NCI-H2081 treated with DMSO at 0.1 percent for 48 hours (cell line): ENCODE measurements at places on chromosomes 13 and 19.

- DNase-seq = no peak
Measured at GRCh38 chr13:32889986-32890565, 126.1 kb upstream of the KL start.

GRCh38 chr19:3491396-3492119 lies 8.3 kb upstream of the SMIM44 start:
- no peak for DNase-seq

GRCh38 chr13:49246850-49247642 lies 679 bp upstream of the CDADC1 start:
- no peak for DNase-seq

- DNase-seq = no peak
Measured at GRCh38 chr13:73222627-73223305, 164.0 kb downstream of the KLF5 start.

- no peak for DNase-seq
Measured at GRCh38 chr19:4861147-4861546, 6.3 kb downstream of the PLIN3 start.

GRCh38 chr13:81017513-81018152 lies 676.7 kb upstream of the SPRY2 start:
- DNase-seq = peak; percentile 37

DNA sequence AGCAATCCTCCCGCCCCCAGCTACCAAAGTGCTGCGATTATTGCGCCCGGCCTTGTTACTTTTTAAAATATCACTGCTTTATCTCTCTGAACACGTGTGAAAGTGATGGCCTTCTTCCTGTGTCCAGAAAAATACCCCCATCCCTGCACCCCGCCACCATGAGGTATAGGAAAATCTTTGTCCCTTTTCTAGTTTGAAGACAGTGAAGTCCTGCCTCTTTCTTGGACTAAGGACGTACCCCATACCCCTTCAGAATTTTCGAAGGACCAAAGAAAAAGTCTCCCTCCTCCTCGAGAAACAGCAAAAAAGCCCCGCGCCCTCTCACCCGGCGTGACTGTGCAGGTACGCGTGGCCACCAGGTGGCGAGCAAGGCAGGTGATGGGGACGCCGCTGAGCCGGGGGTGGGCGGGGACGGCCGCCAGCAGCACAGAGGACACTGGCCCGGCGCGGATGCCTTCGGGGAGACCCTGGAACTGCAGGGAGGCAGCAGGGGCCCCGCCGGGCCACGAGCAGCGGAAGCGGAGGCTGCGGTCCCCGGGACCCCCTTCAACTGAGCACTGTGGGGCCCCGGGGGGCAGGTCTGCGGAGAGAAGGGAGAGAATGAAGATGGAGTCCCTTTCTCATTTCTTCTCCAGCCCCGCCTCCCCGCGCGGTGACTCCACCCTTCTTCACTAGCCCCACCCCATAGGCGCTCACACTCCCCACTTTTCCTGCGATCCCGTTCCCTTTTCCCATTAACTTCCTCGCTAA lies 3.2 kb downstream of the VSIG10L start:
- DNase-seq = no peak

DNA sequence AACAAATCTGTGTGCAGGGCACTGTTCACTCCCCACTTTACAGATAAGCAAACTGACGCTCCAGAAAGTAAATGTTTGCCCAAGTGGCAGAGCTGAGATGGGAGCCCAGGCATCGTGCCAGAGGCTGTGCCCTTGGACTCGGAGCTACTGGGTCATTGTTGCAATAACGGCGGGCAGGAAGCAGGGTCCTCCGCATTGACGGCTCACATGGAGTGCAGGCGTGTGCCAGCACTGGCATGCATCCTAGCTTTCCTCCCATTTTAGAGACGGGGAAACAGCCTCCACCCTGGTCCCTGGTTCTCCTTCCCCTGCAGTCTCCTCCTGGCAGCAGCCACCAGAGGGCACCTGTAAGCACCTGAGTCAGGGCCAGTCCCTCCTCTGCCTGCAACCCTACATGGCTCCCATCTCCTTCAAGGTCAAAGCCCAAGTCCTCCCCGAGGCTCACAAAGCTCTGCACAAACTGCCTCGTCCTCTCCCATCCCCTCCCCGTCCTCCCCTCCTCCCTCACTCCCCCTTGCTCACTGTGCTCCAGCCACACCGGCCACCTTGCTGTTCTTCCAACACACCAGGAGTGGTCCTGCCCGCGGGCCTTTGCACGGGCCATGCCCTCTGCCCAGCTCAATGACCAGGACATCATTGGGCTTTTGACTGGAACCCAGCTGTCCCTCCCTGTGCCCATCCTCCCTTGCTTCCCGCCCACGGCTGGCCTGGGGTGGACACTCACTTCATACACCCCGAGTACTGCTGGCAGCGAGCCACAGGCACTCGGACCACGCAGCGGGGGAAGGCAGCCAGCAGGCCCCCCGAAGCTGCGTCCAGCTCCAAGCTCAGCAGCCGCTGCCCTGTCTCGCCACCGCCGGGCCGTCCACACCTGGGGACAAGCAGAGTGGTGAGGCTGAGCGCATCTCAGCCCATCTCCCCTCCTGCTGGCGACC lies 7.7 kb upstream of the LRG1 start:
- no peak for DNase-seq

DNA sequence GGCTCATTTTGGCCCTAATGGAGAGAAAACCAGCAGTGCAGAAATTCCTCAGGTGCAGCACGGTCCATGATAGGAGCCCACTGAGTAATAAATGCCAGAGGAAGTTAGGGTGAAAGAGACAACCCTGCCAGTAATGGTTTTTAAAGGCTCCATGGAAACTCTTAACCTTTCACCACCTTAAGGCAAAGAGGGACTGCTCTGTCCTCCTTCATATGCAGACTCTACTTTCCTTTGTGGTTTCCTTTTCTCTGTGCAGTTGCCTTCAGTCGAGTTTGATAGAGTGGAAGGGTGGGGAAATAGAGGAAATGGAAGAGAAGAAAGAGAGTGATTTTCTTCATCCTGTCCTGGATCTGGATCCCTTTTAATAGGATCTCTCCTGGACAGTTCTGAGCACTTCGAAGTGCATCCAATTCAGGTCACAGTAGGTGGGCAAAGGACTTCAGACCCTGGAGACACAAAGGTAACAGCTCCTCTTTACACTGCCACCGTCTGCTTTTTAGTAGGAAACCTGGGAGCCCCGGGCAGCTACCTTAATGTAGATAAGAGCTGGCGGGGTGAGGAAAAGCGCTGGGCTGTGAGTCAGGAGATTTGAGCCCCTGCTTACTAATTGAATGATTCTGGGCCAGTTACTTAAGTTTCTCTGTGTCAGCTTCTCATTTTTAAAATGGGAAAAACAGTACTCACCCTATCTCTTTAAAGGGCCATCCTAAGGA lies 294.8 kb downstream of the KCNRG start:
- no peak for DNase-seq

- DNase-seq = no peak
Measured at GRCh38 chr19:45166723-45167252, 6.0 kb upstream of the NKPD1 start.

DNA sequence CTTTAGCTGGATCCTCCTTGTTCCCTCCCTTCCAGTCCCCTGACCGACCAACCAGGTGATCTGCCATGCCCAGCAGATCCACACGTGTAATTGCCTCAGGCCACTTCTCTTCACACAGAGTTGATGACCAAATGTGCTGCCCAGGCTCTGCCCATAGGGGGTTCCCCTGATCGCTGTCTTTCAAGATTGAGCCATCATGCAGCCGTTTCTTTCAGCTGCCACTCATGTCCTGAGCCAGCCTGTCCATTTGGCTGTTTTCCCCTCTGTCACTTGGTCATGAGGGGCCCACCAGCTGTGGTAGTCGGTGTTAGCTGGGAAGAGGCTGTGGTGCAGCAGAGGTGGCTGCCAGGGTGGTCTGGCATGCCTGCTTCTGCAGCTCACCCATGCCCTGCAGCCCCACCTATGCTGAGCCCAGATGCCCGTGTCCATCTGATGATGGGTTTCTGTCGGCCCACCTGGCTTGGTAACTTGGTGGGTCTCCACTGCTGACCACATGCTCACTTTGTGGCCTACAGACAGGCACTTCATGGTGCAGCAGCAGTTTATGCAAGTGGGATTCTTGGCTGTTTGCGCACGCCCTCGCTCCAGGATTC lies 35.6 kb upstream of the GPR183 start:
- no peak for DNase-seq

DNA sequence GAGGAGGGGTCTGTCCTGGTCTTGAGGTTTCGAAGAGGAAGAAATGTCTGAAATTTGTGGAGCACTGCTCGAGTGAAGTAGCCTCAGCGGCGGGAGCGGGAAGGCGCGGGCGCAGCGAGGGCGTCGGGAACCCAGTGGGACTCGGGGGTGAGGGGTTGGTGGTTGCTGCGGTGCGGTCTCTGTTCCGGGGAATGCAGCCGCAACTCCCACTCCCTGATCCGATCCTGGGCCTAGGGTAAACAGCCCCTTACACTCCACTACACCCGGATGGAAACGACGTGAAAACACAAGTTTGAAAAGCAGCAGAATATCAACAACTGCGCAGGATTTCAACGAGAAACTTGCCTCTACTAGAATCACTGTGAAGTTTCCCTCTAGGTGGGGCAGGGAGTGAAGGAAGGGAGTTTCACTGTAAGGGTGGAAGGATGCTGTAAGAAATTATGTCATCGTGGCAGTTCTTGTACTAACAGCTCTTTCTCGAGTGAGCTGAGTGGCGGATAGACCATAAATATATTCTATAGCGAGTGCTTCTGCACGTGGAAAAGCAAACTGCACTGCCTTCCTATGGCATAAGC lies 2.0 kb upstream of the KLF12 start:
- no peak for DNase-seq

DNA sequence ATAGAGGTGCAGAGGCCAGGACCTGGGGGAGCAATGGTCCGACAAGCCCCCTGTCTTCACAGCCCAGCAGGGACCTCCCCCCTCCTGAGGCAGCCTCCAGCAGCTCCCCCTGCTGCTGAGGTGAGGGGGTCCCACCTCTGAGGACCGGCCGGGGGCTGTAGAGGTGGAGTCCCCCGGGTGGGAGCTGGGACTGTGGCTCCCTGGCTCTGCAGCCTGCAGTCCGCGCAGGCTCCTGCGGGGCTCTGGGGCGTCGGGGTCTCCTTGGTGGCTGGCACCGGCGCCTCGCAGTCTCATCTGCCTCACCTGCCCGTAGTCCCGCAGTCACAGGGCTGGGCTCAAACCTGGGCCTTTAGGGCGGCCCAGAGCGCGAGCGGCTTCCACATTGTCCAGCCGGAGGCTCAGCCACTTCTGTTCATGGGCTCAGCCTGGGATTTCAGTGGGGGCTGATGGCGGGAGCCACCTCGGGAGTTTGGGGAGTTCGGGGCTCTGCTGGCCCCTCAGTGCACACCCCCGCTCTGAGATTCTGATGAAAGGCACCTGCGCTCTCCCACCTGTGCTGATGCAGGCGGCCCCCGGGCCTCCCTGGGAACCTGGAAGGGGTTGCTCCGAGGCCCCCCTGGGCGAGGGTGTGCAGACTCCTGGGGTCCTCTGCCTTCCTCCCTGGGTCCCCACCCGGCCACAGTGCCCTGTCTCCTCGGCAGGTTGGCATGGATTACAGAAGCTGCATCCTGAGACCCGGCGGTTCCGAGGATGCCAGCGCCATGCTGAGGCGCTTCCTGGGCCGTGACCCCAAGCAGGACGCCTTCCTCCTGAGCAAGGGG lies 7.0 kb upstream of the ZNF554 start:
- DNase-seq = no peak

DNA sequence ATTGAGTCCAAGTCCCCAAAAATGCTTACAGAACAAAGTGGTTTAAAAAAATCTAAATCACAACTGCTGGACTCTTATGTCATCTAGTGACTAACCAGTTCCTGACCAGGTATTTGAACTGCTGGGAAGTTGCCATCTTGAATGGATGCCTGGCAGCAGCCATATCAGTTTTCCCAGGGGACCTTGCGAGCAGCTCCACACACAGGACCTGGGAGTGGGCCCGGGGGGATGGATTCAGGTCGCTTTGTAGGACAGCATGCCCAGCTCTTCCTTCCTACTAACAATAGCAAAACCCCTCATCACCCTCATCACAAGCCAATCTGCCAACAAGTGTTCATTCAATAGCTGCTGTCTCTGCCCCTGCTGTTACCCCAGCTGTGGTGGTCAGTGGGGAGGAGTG lies 65.3 kb downstream of the KCTD15 start:
- DNase-seq = no peak

- no peak for DNase-seq
Measured at GRCh38 chr19:51016798-51017683, 2.5 kb downstream of the KLK10 start.

- DNase-seq = no peak
Measured at GRCh38 chr19:33412601-33413425, 39.3 kb downstream of the CEBPG start.

- DNase-seq = no peak
Measured at GRCh38 chr19:3480383-3481091, at the start of gene SMIM24. Gene SMIM24 (minus strand): TSS chr19:3480525. CDS start chr19:3480463, 62 bp downstream.

GRCh38 chr13:114161644-114162532 lies 17.2 kb upstream of the CFAP97D2 start:
- DNase-seq = no peak

GRCh38 chr13:112606109-112607001 lies 18.4 kb upstream of the TUBGCP3 start:
- peak; percentile 67 for DNase-seq

DNA sequence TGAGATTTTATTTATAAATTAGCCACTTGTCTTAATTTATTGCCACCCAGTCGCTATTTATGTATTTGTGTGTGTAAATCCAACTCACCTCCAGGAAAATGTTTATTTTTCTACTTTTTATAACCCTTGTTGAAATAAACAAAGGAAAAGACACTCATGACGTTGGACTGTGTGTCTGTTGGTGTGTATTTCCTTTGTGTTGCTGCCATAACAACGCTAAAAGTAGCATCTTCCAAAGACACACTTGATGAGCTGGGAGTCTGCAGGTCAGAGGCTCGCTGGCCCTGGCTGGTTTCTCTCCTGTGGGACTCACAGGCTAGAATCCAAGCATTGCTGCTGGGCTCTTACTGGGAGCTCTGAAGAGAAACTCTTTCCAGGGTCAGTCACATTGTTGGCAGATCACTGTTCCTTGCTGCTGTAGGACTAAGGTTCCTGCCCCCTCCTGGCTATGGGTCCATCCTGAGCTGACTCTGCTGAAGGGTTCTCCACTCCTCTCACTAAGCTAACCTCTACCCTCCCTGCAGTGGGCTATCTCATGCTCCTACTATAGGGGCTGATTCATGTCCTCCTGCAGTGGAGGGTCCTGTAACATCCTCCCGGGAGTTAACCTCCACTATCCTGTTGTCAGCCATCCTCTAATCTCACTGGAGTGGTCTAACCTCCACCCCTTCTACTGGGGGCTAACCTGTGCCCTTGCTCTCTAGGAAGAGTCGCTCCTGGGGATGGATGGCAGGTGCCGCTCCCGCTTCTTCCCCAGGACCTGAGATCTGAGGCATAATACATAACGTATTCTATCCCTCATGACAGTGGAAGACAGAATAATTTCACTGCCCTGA lies 2.1 kb downstream of the IFNL2 start:
- no peak for DNase-seq

DNA sequence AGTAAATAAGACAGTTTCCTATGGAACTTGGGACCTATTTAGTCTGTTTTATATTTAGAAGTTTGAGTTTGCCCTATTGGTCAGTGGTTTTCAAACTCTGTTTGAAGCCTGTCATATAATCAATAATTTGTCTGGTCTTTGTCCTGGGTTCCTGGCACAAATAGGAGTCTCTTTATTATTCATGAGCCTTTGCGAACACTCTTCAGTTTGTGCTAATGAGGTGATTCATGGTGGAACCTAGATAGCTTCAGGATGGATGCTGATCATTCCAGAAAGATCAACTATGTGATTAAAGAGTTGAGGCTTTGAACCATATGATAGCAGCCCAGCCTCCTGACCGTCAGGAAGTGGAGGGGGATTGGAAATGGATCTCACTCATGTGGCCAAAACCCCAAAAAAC lies 10.0 kb upstream of the VWA8 start:
- DNase-seq = no peak
